ENCODE measurements at places on chromosomes 2 and 18.

- no peak for DNase-seq
Measured at GRCh38 chr2:166888180-166888579, at the start of gene XIRP2. Gene XIRP2, plus strand, starts transcription at chr2:166888480. Its CDS starts 15,003 bp downstream, at chr2:166903483.

DNA sequence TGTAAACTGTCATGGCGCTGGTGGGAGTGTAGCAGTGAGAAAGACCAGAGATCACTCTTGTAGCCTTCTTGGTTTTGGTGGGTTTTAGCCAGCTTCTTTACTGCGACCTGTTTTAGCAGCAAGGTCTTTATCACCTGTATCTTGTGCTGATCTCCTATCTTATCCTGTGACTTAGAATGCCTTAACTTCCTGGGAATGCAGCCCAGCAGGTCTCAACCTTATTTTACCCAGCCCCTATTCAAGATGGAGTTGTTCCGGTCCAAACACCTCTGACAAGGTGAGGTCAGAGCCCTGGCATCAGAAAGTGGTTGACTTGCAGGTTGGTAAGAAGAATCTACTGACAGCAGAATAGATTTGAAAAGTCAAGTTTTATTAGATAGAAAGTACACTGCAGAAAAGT, 55.0 kb upstream of the MSH6 start:
- no peak for DNase-seq

DNA sequence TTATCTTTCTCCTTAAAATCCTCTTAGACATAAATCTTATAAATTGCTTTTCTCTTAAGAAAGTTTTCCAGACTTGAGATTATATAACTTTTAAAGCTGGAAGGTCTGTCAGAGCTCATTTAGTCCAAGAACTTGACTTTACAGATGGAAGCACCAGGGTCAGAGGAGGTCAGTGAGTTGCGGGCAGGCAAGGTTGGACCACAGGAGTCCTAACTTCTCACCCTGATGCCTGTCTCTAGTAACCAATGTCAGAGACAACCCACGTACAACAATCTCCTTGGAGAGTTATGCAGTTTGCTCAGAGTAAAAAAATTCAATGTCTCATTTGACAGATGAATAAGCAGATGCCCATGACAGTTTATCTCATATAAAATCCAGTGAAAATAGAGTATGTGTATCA, 203.9 kb downstream of the DLGAP1 start:
- no peak for DNase-seq

DNA sequence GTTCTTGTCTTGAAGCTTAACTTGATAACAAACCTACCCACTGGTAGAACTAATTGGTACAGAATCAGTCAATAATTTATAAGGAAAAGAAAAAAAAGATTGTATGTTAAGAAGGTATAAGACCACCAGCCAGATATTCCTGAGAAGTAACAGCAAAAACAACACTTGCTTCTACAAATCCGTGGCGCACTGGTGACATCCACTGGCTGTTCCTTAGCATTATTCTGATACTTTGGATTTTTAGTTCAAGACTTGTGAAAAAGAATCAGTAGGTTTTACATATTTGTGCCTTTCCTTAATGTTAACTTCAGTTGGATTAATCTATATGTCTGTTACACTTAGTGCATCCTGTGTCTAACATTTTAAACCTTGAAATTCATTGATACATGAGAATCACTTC, 141.8 kb downstream of the GRB14 start:
- DNase-seq: no peak

DNA sequence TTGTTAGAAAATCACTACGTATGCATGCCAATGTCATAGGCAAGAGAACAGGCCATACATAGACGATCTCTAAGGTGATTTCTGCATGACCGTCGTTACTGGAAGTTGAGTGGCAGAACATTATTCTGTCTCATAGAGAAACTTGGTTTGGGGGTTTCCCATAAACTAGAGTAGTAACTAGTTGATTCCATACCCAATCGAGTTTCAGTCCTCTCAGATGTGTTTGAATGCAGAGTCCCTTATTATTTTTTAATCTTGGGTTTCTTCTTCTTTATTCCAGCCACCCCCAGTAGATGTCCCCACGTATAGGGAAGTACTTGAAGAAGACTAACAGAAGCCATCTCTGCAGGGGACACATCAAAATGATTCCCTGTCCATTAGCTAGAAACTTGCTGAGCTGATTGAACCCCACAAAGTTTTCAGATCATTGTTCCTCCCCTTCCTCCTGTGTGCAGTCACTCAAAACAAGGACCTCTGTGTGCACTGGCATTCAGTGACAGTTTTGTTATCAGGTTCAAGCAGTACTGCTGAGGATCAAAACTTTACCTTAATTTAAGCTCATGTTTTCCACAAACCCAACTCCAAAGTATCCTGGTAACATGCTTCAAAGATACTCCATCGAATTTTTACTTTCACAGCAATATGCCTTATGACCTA, 68.4 kb upstream of the CDCA7 start:
- no peak for DNase-seq

DNA sequence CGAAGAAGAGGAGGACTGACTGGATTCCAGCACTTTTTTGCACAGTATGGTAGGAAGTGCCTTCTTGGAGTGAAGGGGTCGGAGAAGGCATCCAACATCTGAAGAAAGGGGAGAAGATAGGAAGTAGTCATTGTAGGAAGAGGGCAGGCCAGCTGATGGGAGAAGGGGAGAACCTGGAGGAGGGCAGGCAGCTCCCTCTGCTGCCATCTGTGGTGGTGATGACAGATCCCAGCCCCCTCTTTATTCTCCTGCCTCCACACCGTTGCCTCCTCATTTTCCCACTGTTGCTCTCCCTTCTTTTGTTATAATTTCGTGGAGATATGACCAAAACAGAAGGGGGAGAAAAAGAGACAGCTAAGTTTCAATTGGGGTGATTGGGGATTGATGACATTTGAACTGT, 2.9 kb upstream of the SCYGR2 start:
- DNase-seq: no peak

GRCh38 chr2:73837847-73838585, 9.3 kb downstream of the STAMBP start:
- DNase-seq: no peak

GRCh38 chr2:39717067-39717466, 51.4 kb downstream of the TMEM178A start:
- no peak for DNase-seq

GRCh38 chr2:203016716-203017115, 2.0 kb downstream of the NBEAL1 start:
- DNase-seq: no peak

DNA sequence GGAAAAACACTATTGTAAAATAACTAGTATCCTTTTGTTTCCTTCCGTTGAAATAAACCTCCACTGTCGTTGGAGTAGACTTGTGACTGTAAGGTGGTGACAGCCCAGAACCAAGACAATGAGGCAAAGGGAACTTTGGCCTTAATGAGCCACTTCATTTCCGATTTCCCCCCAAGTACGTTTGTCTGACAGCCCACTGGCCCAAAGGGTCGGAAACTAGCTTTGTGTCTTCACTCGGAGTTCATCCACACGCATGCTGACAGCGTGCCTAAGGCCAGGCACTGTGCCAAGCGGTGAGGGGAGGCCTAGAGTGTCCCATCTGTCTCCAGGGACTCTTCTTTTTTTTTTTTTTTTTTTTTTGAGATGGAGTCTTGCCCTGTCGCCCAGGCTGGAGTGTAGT, 21.0 kb downstream of the HJURP start:
- no peak for DNase-seq

- no peak for DNase-seq
Measured at GRCh38 chr2:83282043-83282795, 1176.9 kb downstream of the SUCLG1 start.

- no peak for DNase-seq
Measured at GRCh38 chr18:77111449-77111848, 21.1 kb downstream of the MBP start.

- DNase-seq: no peak
Measured at GRCh38 chr2:190343089-190343535, 277 bp upstream of the INPP1 start.

DNA sequence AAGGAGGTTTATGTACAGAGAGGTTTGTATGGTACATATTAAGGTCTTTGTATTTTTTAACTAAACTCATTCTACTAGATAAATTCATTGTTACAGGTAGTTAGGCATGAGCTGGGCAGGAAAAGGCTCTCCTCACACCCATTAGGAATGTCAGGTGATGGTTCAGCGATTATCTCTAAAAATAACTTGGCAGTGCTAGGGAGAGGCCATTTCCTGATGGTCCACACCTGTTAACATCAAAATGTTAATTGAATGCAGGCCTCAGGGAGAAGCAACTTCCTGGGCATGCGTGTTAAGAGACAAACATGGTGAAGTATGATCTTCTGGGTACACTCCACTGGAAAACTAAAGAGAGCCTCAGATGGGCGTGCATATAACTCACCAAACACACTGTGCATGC, 73.6 kb downstream of the ARL6IP6 start:
- DNase-seq: no peak

DNA sequence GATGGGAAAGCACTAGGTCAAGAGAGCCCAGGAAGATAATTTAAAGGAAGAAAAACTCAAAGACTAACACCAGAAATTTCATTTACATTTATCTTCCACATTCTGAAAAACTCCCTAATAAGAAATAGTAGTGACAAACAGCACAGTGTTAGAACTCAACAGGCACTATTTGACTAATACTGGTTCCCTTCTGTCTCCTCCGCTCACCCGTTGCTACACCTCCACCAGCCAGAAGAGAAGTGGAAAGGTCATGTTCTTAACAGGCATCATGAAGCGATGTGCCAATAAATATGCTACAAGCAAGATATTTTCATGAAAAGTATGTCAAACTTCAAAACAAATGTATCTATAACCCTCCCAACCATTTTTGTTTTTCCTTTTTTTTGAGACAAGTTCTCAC, 5.7 kb downstream of the ROCK1 start:
- no peak for DNase-seq

GRCh38 chr18:28287146-28287545, 110.2 kb upstream of the CDH2 start:
- DNase-seq: no peak

DNA sequence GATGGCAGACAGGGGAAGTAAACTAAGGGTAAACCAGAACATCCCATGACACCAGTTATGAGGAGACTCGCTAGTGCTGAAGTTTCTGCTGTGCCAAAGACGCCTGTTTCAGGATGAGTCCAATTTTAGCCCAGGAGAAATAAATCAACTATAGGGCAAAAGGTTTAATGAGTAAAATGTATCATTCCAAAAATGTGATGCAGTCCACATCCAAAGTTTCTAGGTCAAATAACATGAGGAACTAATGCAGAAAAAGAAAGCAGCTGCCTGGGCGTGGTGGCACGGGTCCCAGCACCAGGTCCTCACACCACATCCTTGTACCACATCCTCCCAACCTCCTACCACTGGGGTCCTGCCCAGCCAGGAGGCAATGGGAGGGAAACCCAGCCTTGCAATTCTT, 126.9 kb upstream of the CTAGE1 start:
- no peak for DNase-seq

DNA sequence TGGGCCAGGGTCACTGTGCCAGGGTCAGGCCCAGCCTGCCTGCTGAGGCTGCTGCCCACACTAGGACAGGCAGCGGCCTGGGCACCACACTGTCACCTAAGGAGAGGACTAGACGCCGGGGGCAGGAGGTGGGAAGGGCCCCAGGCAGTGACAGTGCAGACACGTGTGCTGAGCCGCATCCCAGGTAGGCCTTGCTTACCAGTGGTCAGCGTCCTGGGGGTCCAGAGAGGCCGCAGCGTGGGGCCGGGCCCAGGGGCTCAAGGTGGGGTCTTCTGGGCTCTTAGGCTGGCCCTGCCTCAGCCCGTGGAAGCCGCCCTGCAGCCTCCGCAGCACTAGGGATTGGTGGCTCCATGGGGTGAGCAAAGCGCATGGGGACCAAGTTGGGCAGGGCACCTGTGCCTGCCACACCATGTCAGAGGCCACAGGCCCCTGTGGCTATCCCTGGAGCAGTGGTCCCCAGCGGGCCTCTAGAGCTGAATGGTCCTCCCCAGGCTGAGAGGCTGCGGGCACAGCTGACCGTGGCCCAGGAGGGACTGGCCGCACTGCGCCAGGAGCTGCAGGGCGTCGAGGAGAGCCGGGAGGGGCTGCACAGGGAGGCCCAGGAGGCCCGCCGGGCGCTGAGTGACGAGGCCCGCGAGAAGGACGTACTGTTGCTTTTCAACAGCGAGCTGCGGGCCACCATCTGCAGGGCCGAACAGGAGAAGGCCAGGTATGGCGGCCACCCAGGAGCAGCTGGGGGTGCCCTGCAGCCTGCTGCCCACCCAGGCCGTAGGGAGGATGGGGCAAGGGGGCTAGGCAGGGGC, 35.2 kb upstream of the SNED1 start:
- DNase-seq: no peak

GRCh38 chr2:181602017-181602416, 54.9 kb downstream of the CERKL start:
- no peak for DNase-seq

- DNase-seq: no peak
Measured at GRCh38 chr18:7561909-7562460, 5.1 kb upstream of the PTPRM start.

DNA sequence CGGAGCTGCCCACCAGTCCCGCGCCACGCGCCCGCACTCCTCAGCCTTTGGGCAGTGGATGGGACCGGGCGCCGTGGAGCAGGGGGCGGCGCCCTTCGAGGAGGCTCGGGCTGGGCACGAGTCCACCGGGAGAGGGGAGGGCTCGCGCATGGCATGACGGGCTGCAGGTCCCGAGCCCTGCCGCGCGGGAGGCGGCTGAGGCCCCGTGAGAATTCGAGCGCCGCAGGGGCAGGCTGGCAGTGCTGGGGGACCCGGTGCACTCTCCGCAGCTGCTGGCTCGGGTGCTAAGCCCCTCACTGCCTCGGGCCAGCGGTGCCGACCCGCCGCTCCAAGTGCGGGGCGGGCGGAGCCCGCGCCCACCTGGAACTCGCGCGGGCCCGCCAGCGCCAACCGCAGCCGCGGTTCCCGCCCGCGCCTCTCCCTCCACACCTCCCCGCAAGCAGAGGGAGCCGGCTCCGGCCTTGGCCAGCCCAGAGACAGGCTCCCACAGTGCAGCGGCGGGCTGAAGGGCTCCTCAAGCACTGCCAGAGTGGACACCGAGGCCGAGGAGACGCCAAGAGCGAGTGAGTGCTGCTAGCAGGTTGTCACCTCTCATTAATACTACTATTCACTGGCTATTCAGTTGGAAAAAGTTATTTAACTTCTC, 3.6 kb upstream of the TTC21B start:
- DNase-seq: no peak

GRCh38 chr2:113230531-113230930, 48.2 kb downstream of the PAX8 start:
- no peak for DNase-seq

- DNase-seq: no peak
Measured at GRCh38 chr18:51193621-51194287, 3.7 kb downstream of the MEX3C start.

GRCh38 chr2:105261061-105261460, 19.5 kb downstream of the GPR45 start:
- no peak for DNase-seq

- no peak for DNase-seq
Measured at GRCh38 chr2:177143444-177143843, 69.2 kb upstream of the HNRNPA3 start.

GRCh38 chr2:226295123-226295522, 504.5 kb downstream of the IRS1 start:
- DNase-seq: no peak

DNA sequence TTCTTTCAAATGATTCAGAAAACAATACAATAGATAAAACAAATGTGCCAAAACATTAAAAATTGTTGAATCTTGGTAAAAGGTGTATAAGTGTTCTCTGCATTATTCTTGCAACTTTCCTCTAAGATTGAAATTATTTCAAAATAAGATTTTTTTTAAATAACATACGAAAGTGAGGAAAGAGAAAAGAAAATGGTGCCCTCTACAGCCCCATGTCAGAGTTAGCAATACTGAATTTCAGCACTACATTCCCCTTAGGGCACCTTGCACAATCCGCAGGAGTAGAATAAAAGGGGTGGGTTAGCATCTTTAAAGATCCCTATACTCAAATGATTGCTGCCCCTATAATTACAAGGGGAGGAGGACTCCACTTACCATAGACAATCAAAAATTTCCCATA, 433.7 kb downstream of the BCL11A start:
- no peak for DNase-seq
